ENCODE measurements at places on chromosomes 12 and 14. TPM values are rescaled to one million over a fixed set of nuclear protein-coding genes. Genes with fewer than 3 reads are reported as not detected.

- DNase-seq, result no peak
- H3K4me1 ChIP-seq, result peaks cover 24% of the 10 kb centered on the region
- H3K4me3 ChIP-seq, result no peak overlapping the region
- no peaks in the 10 kb centered on the region for H3K27me3 ChIP-seq
- H3K27ac ChIP-seq, result no peak overlapping the region
Measured at GRCh38 chr14:50520947-50521815, 11.2 kb downstream of the MAP4K5 start.

LAG3 gene
- 7.6 TPM for total RNA-seq

KRT77 gene
- not detected for total RNA-seq

DNA sequence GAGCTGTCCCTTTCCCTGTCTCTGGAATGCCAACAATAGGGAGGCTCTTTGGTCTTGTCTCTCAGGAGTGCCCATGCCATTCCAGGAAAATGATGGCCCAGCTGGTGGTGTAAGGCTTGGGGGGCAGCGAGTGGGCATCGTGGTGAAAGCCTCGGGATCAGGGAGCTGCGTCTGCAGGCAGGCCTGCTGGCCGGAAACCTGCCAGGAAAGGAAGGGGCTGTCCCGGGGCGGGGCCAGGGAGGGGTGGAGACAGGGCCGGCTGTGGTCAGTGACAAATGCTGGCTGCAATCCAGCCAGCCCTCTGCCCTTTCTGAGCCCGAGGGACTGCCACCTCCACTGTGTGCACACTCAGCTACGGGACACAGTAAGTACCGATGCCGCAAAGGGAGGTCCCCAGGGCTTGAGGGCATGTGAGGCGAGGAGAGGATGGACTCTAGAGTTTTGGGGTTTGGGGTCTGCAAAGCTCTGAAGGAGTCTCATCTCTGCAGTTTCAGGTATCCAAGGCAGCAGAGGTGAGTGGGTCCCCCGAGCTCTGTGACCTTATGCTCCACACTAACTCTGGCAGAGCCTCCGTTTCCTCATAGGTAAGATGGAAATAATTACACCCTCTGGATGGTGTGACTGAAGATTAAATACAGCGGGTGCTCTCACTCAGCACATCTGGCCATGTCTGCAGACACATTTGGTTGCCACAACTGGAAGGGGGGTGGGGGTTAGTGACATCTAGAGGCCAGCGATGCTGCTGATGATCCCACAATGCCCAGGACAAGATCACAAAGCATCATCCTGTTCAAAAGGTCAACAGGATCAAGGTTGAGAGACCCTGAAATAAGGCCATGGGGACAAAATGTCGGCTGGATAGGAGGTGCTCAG, at the start of gene SERPINA5:
Gene SERPINA5, plus strand, starts transcription at position 300 of the 873 bp plus-strand sequence. CDS start 5,937 bp downstream, outside the sequence.
- no peaks in the 10 kb centered on the region for H3K4me1 ChIP-seq
- H3K36me3 ChIP-seq, result peaks cover 3% of the 10 kb centered on the region
- no peak within 1 kb of the TSS for H3K27ac ChIP-seq
- no peak within 1 kb of the TSS for H3K4me3 ChIP-seq
- peak; percentile 5 for DNase-seq

- H3K27me3 ChIP-seq, result no peaks in the 10 kb centered on the region
- H3K27ac ChIP-seq, result peak overlapping the region; percentile 83
- no peak for DNase-seq
- H3K4me1 ChIP-seq, result peaks cover 57% of the 10 kb centered on the region
Measured at GRCh38 chr12:51972422-51972812, 20.9 kb downstream of the ACVR1B start.

GRCh38 chr14:54533100-54533499, 23.4 kb downstream of the CGRRF1 start:
- H3K4me1 ChIP-seq, result peaks cover 20% of the 10 kb centered on the region
- no peaks in the 10 kb centered on the region for H3K36me3 ChIP-seq
- no peak overlapping the region for H3K4me3 ChIP-seq
- DNase-seq, result no peak
- peak overlapping the region; percentile 76 for H3K27ac ChIP-seq

JAG2 gene
- total RNA-seq, result 280 TPM

GRCh38 chr12:52879394-52880351, 25.2 kb downstream of the KRT8 start:
- no peaks in the 10 kb centered on the region for H3K36me3 ChIP-seq
- no peak overlapping the region for H3K27ac ChIP-seq
- peak; percentile 90 for DNase-seq

DNA sequence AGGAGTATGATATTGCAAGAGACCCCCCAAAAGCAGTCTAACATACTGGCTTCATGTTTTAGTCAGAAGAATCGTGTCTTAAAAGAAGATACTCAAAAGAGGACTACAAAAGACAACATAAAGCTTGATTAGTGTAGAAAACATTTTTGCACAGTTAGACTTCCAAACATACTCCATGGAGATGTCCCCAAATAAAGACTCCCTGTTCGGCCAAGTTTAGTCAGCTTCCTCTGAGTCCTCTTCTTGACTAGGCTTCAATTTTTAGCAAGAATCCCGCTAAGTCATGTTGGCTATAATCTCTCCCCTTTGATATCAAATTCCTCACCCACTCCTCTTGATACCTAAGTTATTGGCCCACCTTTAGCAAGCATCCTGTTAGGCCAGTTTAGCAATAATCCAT, 298.0 kb downstream of the RMST start:
- H3K4me1 ChIP-seq, result no peaks in the 10 kb centered on the region
- no peak for DNase-seq
- H3K36me3 ChIP-seq, result no peaks in the 10 kb centered on the region
- no peaks in the 10 kb centered on the region for H3K27me3 ChIP-seq
- H3K4me3 ChIP-seq, result no peak overlapping the region

GRCh38 chr12:126554625-126555024, 1489.4 kb downstream of the AACS start:
- H3K4me3 ChIP-seq, result no peak overlapping the region
- H3K27ac ChIP-seq, result no peak overlapping the region
- no peaks in the 10 kb centered on the region for H3K4me1 ChIP-seq
- DNase-seq, result no peak

CCDC38 gene
- total RNA-seq, result not detected

DNA sequence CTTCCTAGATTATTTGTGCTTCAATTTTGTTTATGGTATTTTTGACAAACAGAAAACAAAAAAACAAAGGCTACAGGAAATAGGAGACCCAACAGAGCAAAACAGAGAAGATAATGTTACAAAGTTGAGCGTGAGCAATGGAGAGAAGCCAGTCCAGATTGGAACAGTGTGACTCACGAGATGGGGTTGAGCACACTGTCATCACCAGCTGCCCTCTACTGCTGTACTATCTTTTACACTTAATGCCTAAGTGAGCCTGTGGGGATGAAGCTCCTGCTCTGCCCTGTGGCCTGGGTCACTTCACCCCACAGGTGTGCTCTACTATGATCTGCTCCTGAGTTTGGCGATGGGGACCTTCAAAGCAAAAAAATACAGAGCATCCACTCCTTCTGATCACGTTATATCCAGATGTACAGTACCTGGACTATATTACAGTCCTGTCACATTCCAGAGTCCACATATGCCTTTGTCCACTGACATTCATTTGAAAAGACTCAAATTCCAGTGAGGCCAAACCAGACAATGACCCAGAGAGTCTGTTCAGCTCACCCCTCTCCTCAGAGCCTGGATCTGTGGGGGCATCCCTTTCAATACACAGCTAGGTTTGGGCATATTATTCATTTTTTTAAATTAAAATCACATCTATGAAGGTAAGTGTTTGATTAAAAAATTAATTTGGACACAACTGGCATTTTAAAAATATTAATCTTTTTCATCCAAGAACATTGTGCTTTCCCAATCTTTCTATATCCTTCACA, 4.4 kb downstream of the IPO8 start:
- DNase-seq, result no peak
- peaks cover 7% of the 10 kb centered on the region for H3K27me3 ChIP-seq
- H3K36me3 ChIP-seq, result no peaks in the 10 kb centered on the region
- peaks cover 20% of the 10 kb centered on the region for H3K4me1 ChIP-seq
- H3K27ac ChIP-seq, result no peak overlapping the region

GRCh38 chr14:103370087-103370486, 15.1 kb upstream of the MARK3 start:
- no peak overlapping the region for H3K4me3 ChIP-seq
- H3K4me1 ChIP-seq, result no peaks in the 10 kb centered on the region
- no peaks in the 10 kb centered on the region for H3K36me3 ChIP-seq
- H3K27me3 ChIP-seq, result peaks cover 5% of the 10 kb centered on the region
- no peak for DNase-seq

GRCh38 chr12:52871291-52872039, 22.7 kb upstream of the KRT78 start:
- DNase-seq, result no peak
- peaks cover 10% of the 10 kb centered on the region for H3K4me1 ChIP-seq
- peaks cover 14% of the 10 kb centered on the region for H3K27me3 ChIP-seq
- H3K27ac ChIP-seq, result no peak overlapping the region

DNA sequence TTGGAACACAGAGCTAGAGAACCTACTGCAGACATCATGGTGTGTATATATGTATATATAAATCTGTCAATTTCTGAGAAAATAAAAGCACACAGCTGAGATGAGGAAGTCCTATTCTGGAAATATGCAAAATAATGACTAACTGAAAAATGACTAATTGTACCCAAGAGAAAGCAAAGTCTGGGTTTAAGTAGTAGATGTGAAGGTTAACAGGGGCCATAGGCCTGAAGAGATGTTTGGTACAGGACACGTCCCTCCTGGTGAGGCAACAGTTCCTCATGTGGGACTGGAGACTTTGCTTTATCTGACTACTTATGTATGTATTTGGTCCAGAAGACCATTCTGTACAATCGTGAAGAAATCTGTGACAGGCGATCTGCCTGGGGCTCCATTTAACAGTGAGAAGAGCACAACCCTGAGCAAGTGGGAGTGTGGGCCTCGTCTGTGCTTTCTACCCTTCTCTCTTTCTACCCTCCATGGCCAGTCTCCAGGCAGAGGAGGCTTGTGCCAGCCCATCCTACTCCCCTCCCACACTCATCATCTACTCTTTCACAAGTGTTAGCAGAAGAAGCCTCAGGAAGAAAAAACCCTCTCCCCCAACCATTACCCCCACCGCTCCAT, 67.5 kb downstream of the SLC41A2 start:
- H3K4me3 ChIP-seq, result no peak overlapping the region
- no peak overlapping the region for H3K27ac ChIP-seq
- no peaks in the 10 kb centered on the region for H3K4me1 ChIP-seq
- no peaks in the 10 kb centered on the region for H3K36me3 ChIP-seq
- no peaks in the 10 kb centered on the region for H3K27me3 ChIP-seq
- DNase-seq, result no peak

DNA sequence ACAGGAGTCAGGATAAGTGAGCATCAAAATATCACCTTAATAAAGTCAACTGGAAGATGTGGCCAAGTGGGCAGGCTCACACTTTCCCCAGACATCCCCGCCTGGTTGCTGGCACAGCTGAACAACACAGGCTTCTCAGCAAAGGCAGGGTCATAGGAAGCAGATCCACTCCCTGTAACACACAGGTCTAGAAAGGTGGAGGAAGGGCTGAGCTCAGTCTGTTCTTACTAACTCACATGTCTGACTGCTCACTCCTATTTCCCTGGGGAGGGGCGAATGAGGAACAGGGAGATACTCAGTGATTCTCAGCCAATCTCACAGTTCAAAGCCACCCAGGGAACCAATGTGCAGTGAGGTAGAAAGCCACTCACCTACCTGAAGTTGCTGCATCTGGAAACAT, 45.0 kb upstream of the AMN1 start:
- no peak overlapping the region for H3K4me3 ChIP-seq
- DNase-seq, result no peak
- H3K27me3 ChIP-seq, result peaks cover 2% of the 10 kb centered on the region
- no peak overlapping the region for H3K27ac ChIP-seq
- peaks cover 4% of the 10 kb centered on the region for H3K36me3 ChIP-seq

DNA sequence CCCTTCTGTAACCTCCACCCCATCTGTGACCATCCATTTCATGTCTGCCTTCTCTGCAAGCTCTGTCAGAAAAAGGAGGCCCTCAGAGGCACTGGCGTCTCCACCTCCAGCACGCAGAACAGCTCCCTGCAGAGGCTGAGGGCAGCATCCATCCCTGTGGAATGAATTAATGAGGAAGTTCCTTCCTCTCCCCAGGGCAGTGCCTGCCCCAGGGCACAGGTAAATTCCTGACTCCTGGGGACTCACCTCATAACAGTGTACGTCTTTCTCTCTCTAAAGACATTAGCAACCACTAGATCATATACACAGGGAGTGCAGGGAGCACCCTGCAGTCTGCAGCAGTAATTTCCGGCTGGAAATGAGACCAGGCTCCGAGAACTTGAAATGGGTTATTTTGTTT, 155.0 kb upstream of the TMEM132C start:
- no peak overlapping the region for H3K4me3 ChIP-seq
- no peak for DNase-seq
- H3K36me3 ChIP-seq, result peaks cover 15% of the 10 kb centered on the region
- H3K27ac ChIP-seq, result no peak overlapping the region
- H3K27me3 ChIP-seq, result no peaks in the 10 kb centered on the region
- H3K4me1 ChIP-seq, result no peaks in the 10 kb centered on the region

- H3K4me3 ChIP-seq, result no peak overlapping the region
- peaks cover 1% of the 10 kb centered on the region for H3K27me3 ChIP-seq
Measured at GRCh38 chr12:89877671-89878070, 169.0 kb upstream of the ATP2B1 start.

SRRM4 gene
- total RNA-seq, result 3.6 TPM

GRCh38 chr14:62081012-62081612, 318.9 kb downstream of the SNAPC1 start:
- H3K4me3 ChIP-seq, result no peak overlapping the region
- H3K27ac ChIP-seq, result no peak overlapping the region
- no peaks in the 10 kb centered on the region for H3K27me3 ChIP-seq

DNA sequence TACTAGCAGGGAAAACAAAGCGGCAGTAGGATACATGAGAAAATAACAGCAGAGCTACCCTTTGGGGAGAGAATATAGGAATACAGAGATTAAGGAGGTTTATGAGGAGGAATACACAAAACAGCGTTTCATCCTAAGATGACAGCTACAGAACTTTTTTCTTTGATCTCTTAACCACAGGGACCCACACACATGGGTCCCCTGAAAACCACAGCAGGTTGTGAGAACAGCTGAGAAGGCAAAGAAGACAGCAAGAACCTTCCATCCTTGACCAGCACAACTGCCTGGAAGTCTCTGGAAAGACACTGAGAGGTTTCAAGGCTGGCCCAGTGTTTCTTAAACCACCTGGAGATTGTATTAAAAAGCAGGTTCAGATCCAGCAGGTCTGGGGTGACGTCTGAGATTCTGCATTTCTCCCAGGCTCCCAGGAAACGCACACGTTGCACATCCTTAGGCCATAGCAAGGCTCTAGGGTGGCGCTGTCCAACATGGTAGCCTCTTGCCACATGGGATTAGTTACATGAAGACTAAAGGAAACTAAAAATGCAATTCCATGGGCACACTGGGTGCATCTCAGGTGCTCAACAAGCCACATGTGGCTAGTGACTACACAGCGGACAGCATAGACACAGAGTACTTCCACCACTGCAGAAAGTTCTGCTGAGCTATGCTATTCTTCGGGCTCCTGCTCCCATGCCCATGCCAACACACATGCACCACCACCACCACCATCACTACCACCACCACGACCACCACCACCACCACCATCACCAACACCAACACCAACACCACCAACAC, 92.3 kb downstream of the FOXN3 start:
- H3K4me1 ChIP-seq, result peaks cover 4% of the 10 kb centered on the region
- no peak for DNase-seq
- H3K4me3 ChIP-seq, result no peak overlapping the region
- no peak overlapping the region for H3K27ac ChIP-seq
- H3K27me3 ChIP-seq, result no peaks in the 10 kb centered on the region

P2RX7 gene
- total RNA-seq, result 0.82 TPM
